ENCODE measurements at places on chromosomes 5 and 9.
A peak's percentile ranks its signal among the peaks of the same experiment; 100 is the strongest.

DNA sequence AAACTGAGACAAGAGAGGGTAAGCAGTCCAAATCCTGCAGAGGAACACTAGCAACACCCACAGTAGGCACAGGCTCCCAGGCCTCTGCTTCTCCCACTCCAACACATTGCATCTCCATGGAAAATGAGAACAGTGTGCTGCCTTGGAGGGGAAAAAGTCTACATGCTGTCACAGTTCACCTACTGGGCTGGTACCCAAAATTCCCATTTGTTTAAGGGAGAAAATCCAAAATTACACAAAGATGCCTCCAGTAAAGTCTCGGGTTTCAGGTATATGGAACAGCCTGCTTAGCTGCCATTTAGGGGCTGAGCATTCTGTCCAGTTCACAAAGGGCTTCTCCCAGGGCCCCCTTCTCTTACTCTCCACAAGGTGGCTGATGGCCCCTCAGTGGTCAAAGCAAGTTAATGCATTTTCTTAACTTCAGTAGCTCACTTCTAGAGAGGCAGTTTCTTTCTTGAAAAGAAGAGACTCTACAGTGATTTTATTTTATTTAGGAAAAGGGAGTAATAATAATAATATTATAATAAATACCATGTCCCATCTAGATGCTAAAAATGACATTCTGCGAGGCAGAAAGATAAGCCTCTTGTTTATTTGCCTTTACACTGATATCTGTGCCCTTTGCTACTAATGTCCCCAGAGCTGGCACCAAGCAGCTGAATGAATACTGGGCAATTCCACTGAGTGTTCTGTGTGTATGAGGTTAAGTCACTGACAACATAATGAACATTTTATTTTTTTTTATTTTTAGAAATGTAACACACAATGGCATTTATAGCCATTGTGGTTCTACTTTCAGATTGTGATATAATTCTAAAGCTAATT is 89.4 kb downstream of the RGS7BP start:
- no peak overlapping the region for H3K4me3 ChIP-seq
- no peak for DNase-seq
- no peak overlapping the region for H3K27ac ChIP-seq
- no peaks in the 10 kb centered on the region for H3K27me3 ChIP-seq
- no peaks in the 10 kb centered on the region for H3K4me1 ChIP-seq
- no peaks in the 10 kb centered on the region for H3K36me3 ChIP-seq

GRCh38 chr5:14292766-14293658 is 149.9 kb downstream of the TRIO start:
- no peaks in the 10 kb centered on the region for H3K36me3 ChIP-seq
- H3K27me3 ChIP-seq, result peaks cover 23% of the 10 kb centered on the region
- DNase-seq, result no peak
- H3K4me3 ChIP-seq, result no peak overlapping the region
- H3K27ac ChIP-seq, result no peak overlapping the region

- H3K36me3 ChIP-seq, result no peaks in the 10 kb centered on the region
- no peak overlapping the region for H3K27ac ChIP-seq
- no peak overlapping the region for H3K4me3 ChIP-seq
- no peaks in the 10 kb centered on the region for H3K4me1 ChIP-seq
- no peak for DNase-seq
Observed at GRCh38 chr9:11779971-11780370, 913.2 kb upstream of the TYRP1 start.

DNA sequence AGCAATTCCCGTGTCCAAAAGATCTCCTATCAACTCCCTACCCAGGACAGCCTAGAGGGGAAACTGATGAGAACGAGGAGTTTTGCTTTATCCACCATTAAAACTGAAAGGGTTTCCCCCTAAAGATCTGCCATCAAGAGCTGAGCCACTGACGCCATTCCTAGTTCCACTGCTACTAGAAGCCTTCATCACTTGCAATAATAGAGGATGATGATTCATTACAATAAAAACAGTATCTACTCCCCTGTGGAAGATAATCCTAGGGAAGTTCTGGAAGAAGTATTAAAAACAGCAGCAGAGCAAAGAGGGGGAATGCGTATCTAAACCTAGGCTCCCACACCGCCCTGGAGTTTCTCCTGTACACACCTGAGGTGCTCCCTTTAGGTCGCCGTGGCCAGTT is 394.5 kb downstream of the BNC2 start:
- H3K36me3 ChIP-seq, result no peaks in the 10 kb centered on the region
- H3K27me3 ChIP-seq, result no peaks in the 10 kb centered on the region
- no peak for DNase-seq

DNA sequence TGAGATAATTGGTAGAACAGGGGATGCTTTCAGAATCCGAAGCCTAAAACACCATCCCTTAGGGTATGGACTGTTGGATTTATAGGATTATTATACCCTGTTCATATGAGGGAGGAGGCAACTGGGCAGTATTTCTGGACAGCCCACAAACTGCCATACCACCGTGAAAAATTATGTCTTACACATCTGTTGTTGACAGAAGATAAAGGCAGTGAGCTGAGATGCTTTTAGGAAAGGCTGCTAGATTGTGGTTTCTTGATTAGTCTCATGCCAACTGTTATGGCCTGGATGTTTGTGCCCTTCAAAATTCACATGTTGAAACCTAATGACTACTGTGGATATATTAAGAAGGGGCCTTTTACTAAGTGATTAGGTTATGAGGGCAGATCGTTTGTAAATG is 83.7 kb upstream of the DHFR start:
- H3K4me1 ChIP-seq, result no peaks in the 10 kb centered on the region
- peaks cover 21% of the 10 kb centered on the region for H3K36me3 ChIP-seq

DNA sequence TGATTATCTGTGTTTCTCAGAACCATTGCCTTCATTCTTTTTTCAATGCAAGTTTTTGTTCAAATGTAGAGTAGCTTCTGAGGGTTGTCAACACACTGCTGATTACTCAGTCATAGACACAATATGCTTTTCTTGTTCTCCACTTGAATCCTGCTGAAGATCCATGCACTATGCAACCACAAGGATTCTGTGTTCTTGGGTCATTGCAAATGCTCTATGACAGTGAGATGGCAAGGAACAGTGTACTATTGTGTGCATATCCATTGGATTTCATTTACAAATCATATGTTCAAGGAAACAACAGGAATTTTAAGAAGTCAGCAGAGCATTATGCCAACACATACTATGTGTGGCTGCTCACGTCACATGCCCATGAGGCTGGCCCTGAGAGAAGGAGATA is 1590.2 kb downstream of the EFNA5 start:
- no peak for DNase-seq
- no peak overlapping the region for H3K27ac ChIP-seq
- H3K4me3 ChIP-seq, result no peak overlapping the region
- no peaks in the 10 kb centered on the region for H3K4me1 ChIP-seq

DNA sequence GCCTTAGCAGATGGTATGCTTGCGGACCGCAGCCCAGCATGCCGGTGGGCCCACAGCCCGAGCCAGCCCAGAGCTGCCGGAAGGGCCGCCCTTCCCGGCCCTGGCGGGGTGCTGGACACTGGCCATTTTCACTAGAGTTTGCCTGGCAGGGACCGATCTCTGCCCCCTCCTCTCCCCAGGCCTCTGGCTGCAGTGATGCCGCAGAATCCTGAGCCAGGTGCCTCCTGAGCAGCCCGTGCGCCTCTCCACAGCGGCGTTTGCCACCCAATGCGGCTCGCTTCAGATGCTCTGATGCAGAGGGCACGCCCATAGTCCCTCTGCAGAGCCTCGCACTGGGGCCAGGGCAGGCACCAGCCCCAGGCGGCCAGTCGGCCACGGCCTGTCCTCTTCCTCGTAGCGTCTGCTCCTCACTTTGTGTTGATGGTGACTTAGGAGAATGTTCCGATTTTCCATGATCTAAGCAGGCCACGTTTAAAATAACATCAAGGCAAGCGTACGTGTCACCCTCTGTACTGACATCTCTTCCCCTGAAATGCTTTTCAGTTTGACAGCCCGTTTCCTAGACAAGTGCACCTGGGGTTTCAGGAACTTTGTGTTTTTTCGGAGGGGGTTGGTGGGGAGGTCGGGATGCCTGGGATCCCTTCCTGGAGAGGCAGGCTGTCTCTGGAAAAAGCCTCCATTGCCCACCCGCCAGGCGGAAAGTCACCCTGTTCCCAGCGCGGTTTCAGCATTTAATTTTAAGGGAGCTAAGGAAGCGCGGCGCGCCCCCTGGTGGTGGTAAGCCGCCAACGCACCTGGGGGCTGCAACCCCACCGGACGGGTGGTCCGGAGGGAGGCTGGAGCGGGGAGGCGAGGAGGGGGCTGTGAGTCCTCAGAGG is 29.8 kb upstream of the HMCN2 start:
- no peaks in the 10 kb centered on the region for H3K27me3 ChIP-seq
- peak overlapping the region; percentile 38 for H3K27ac ChIP-seq
- H3K4me1 ChIP-seq, result peaks cover 32% of the 10 kb centered on the region
- DNase-seq, result peak; percentile 73

GRCh38 chr5:175443514-175444059 is 395 bp downstream of the DRD1 start:
- no peak overlapping the region for H3K4me3 ChIP-seq
- H3K36me3 ChIP-seq, result no peaks in the 10 kb centered on the region
- peaks cover 32% of the 10 kb centered on the region for H3K27me3 ChIP-seq
- no peak overlapping the region for H3K27ac ChIP-seq
- no peak for DNase-seq

DNA sequence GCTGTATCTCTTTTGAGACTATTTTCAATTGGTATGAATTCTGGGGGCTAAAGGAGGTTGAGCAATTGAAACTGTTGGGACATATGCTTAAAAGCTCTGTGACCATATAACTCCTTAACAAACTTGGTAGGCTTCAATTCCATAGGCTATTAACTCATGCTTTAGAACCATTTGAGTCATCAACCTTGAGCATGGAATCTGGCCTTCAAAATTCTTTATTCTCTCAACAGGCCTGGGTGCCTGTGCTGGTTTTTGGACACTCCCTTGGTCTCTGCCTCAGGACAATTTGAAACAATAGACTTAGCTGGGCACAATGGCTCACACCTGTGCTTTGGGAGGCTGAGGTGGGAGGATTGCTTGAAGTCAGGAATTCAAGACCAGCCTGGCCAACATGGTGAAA is 61.4 kb upstream of the EPB41L4A start:
- H3K36me3 ChIP-seq, result no peaks in the 10 kb centered on the region
- no peak overlapping the region for H3K27ac ChIP-seq
- H3K4me3 ChIP-seq, result no peak overlapping the region
- 0 out of 2 replicates have a peak, but pooled peaks cover 4% of the 10 kb centered on the region for H3K27me3 ChIP-seq
- DNase-seq, result no peak

DNA sequence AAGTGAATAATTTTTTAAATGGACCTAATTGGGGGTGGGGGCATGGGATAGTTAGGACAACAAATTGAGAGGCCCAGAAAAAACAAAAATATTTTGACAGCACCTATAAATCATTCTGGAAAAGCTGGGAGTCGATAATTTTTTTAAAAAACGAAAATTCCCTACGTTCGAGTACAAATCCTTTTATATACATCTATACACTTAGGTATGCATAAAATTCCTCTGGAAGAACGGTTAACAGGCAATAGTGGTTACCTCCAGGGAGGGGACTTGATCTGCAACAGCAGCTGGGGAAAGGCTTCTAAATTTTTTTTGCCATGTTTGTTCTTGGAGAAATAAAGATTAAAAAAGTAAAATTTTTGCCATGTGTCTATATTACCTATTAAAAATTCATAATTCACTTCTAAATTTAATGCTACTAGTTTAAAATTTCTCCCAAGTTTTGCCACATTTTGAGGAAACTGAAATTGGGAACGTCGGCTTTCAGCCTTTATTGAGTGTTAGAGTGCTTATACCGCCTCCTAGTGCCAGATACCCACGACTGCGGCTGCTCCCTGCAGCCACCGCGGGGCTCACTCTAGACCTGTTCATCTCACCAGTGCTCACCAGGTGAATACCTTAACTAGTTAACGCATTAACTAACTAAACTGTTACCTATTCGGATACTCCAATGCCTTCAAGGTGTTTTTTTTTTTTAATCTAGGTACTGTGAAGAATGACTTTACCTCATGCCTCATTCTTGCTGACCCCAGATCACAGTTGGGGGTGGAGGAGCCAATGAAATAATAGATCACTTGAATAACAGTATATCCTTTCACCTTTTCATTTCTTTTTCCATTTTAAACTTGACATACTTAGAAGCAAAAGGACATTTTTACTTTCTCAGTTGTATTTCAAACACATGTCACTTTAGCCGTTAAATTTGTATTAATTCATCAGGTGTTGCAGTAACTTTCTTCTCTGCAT is 1.8 kb upstream of the BHMT start:
- H3K4me1 ChIP-seq, result no peaks in the 10 kb centered on the region
- no peak overlapping the region for H3K4me3 ChIP-seq
- no peak overlapping the region for H3K27ac ChIP-seq
- H3K27me3 ChIP-seq, result peaks cover 24% of the 10 kb centered on the region

DNA sequence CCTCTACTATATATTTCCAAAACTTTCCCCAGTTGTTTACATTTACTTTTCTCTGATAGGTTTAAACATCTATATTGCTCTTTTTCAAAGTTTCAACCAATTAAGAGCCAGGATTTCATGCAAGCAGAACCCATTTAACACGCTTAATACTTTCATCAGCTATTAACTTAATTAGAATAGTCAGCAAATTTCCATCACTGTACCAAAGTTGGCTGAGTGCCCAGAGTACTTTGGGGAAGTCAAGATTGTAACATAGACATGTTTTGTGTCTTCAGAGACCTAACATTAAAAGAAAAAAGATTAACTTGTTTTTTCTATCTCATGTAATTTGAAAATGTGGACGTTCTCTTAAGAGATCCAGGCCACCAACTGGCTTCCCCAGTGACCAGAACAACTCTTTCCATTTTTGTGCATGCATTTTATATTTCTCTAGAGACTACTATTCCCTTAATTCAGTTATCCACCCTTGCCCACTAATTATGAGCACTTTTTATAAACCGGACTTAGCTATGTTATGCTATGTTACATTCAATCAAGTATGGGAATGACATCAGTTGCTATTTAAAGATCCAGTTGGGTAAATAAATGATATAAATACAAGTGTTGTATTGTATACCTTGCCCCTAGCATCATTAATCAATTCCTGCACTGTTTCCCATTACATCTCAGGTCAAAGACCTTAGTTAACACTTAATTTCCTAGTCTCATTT is 478.1 kb upstream of the NMUR2 start:
- H3K27ac ChIP-seq, result no peak overlapping the region
- DNase-seq, result no peak
- H3K4me1 ChIP-seq, result no peaks in the 10 kb centered on the region
- no peaks in the 10 kb centered on the region for H3K27me3 ChIP-seq

DNA sequence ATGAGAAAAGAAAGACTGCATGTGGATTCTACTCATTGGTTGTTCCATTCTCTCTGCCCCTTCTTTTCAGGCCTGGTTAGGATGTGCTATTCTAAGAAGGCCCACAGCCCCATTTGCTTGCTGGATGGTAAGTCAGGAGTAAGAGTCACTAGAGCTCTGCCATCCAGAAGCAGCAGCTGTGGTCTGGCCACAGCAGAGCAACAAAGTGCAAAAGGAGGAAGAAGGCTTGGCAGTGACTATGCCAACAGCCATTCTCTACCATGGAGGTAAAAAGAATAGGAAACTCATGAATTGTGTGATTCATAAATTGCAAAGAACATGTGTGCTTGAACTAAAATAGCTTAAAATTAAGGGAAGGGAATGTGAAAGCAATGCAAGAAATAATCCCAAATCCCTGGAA is 20.9 kb downstream of the KLHL3 start:
- H3K4me1 ChIP-seq, result no peaks in the 10 kb centered on the region
- DNase-seq, result no peak
- H3K4me3 ChIP-seq, result no peak overlapping the region
- no peaks in the 10 kb centered on the region for H3K36me3 ChIP-seq

Data from K562 (cell line).